ENCODE measurements at places on chromosomes 16 and 17. TPM values are rescaled to one million over a fixed set of nuclear protein-coding genes. Genes with fewer than 3 reads are reported as not detected.
A peak's percentile ranks its signal among the peaks of the same experiment; 100 is the strongest.

MMP28 gene
- 0.82 TPM for total RNA-seq

AURKB gene
- total RNA-seq: 0.47 TPM

- no peaks in the 10 kb centered on the region for H3K36me3 ChIP-seq
- H3K27me3 ChIP-seq: no peaks in the 10 kb centered on the region
- H3K4me1 ChIP-seq: no peaks in the 10 kb centered on the region
- no peak for DNase-seq
- H3K27ac ChIP-seq: no peak overlapping the region
- no peak overlapping the region for H3K4me3 ChIP-seq
Observed at GRCh38 chr17:29066606-29067005, 23.7 kb downstream of the PIPOX start.

DNA sequence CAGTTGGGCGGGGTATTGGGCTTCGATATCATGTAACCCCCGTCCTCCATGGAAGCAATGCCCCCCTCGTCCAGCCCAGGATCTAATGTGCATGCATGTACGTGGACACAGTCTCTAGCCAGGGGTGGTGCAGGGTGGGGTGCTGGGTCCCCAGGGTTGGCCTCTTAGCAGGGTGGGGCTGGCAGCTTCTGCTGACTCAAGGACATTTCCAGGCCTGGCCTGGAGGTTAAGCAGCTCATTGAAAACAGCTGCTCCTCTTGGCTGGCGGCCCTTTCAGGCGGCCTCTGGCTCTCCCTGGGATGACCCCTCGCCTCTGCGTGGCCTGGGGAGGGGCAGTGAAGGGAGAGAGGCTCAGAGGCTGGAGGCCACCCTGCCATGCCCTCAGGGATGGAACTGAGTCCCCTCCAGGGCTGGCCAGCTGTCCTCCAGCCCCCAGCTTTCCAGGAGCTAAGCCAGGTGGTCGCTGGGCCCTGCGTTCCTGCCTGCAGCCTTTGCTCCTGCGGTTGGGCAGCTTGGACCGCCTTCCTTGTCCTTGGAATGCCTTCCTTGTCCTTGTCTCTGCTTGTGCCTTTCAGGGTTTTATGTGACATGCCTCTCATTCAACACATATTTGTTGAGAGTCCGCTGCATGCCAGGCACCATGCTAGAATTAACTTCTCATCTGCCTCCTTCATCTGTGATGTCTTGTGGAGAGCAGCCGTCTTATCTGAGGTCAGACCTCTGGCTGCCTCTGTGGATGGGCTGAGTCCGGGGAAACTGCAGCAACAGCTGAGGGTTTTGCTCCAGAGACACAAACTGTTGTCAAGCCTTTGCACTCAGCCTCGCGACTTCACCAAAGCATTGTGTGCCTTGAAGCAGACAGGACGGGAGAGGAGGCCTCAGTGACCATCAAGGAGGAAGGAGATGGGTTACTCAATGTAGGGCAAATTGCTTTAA lies 26.6 kb downstream of the MRC2 start:
- H3K27me3 ChIP-seq: no peaks in the 10 kb centered on the region
- no peaks in the 10 kb centered on the region for H3K36me3 ChIP-seq
- no peak overlapping the region for H3K27ac ChIP-seq
- no peaks in the 10 kb centered on the region for H3K4me1 ChIP-seq

DNA sequence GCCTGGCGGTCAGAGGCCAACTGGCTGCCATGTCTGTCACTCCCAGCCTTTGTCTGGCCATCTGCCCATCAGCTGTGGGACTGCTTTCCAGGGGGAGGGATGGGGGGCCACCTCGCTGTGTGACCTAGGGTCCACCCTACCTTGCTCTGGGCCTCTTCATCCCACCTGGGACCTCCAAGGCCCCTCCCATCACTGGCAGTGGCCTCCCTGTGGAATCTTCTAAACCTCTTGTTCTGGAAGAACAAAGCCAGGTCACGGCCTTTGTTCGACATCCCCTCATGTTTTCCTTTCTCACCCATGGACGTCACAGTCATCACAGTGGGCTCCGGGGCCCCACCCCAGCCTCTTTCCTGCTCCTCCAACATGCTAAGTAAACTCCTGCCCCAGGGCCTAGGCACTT lies 24.0 kb downstream of the SPNS2 start:
- H3K4me3 ChIP-seq: no peak overlapping the region
- peak overlapping the region; percentile 87 for H3K27ac ChIP-seq
- no peaks in the 10 kb centered on the region for H3K27me3 ChIP-seq
- H3K4me1 ChIP-seq: peaks cover 6% of the 10 kb centered on the region
- no peaks in the 10 kb centered on the region for H3K36me3 ChIP-seq

DNA sequence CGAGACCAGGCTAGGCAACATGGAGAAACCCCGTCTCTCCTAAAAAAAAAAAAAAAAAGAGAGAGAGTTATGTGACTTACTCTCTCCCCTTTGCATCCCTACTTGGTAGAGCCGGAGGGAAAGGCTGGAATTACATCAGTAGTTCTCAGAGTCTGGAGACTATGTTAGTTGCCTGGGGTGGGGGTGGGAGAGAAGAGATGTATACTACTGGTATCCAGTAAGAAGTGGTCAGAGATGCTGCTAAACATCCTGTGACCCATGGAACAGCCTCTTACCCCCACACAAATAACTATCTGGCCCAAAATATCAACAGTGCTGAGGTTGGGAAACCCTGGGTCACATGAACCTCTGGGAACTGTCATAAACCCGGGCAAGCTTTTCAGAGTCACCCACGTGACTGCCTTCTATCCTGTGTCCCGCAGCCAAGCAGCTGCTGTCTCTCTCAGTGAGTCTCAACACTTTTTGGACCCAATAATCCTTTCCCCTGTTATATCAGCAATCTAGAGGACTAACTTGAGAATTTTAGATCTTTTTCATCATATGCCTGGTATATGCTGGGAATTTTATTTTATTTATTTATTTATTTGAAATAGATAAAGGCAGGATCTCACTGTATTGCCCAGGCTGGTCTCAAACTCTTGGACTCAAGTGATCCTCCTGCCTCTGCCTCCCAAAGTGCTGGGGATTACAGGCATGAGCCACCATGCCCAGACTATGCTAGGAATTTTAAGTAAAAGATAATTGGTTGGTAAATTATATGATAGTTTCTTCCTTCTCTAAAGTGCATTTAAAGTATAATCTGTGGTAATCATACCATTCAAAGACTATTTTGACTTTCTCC lies 8.7 kb downstream of the EIF1 start:
- H3K27ac ChIP-seq: no peak overlapping the region
- no peaks in the 10 kb centered on the region for H3K27me3 ChIP-seq
- H3K4me3 ChIP-seq: no peak overlapping the region
- peak; percentile 63 for DNase-seq
- H3K36me3 ChIP-seq: no peaks in the 10 kb centered on the region

Data from pancreas (tissue), 10 donors.